Left lobe of liver (tissue), 2 donors: ENCODE measurements at places on chromosomes 13 and 19. TPM values are rescaled to one million over a fixed set of nuclear protein-coding genes. Genes with fewer than 3 reads are reported as not detected.

The SELENOV gene
- total RNA-seq = not detected

The BTBD2 gene
- 25.9 TPM for total RNA-seq

GRCh38 chr13:109867766-109868165, 81.4 kb upstream of the IRS2 start:
- no peak for DNase-seq

DNA sequence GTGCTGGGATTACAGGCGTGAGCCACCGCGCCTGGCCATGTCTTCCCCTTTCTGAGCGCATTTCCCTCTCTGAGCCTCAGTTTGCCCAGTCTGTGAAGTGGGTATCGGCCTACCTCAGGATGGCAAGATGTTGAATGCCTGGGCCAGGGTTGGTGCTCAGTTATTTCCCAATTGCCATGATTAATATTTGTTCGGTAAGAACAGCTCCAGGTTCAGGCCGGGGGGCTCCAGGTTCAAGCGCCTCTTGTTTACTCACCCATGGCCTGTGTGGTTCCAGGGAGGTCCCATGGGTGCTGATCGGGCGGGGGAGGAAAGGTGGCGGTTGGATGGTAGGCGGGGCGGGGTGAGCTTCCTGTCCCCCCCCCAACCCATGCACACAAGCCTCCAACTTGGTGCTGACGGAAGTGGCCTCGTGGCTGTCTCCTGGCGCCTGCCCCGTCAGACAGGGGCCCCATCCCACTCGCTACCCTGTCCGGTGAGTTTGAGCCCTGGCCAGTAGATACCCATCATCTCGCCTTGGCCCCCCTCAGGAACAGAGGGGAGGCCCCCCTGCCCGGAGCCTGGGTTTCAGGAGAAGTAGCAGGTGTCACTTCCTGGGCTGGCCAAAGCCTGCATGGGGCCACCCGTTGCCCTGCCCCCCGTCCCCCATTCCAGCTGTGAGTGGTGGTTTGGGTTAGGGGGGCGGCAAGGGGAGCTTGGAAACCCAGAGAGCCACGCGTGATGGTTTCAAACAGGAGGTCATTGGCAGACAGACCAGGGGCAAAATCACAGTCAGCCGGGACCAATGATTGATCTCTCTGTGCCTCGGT, at the start of gene FCHO1:
Gene FCHO1 (plus strand): TSS at position 375 of the 809 bp plus-strand sequence. CDS start 3,688 bp downstream, outside the sequence.
- DNase-seq = no peak

GRCh38 chr19:55400281-55401087, 7.1 kb downstream of the UBE2S start:
- DNase-seq = no peak

The ONECUT3 gene
- 0.03 TPM for total RNA-seq

- no peak for DNase-seq
These were observed 423.8 kb downstream of the IRS2 start for GRCh38 chr13:109362616-109363015.

GRCh38 chr13:40170091-40170490, 496.4 kb downstream of the FOXO1 start:
- DNase-seq = no peak

- DNase-seq = no peak
These were observed 226.1 kb downstream of the RFC3 start for GRCh38 chr13:34044041-34044440.

DNA sequence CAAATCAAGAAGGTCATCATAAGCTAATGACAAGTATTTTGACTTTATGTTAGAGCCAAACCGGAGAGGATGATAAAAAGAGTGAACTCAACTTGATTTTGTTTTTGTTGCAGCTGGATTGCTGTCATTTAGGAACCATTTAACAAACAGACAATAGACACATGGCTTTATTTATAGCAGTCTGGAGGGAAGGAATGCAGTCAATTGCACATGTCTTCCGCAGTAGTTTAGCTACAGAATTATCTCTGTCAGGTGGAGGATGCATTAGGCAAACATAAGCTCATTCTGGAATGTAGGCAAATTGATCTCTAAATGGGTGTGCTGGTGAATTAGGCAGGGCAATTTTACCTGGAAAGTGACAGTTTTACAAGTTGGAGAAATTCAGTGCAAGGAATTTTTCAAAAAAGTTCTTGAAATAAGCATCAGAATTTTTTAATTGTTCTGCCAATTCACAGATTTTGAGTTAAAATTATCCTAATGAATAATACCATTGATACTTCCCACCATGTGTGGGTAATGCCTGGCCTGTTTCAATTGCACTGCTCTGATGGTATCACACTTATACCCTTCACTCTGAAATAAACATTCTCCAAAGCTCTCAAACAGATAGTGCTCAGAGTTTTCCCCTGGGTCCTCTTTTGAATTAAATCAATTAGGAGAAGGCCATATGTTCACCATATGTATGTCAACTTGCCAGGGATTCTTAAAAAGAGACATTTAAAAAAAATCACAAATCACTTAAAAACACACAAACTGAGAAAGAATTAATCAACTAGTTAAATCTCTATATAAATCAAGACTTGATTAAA, 318.3 kb downstream of the NDFIP2 start:
- DNase-seq = no peak
